NCI-H1092 treated with DMSO at 0.1 percent for 48 hours (cell line): ENCODE measurements at places on chromosomes 4 and X.

GRCh38 chr4:159227984-159228383 is 125.1 kb downstream of the RAPGEF2 start:
- DNase-seq = no peak

DNA sequence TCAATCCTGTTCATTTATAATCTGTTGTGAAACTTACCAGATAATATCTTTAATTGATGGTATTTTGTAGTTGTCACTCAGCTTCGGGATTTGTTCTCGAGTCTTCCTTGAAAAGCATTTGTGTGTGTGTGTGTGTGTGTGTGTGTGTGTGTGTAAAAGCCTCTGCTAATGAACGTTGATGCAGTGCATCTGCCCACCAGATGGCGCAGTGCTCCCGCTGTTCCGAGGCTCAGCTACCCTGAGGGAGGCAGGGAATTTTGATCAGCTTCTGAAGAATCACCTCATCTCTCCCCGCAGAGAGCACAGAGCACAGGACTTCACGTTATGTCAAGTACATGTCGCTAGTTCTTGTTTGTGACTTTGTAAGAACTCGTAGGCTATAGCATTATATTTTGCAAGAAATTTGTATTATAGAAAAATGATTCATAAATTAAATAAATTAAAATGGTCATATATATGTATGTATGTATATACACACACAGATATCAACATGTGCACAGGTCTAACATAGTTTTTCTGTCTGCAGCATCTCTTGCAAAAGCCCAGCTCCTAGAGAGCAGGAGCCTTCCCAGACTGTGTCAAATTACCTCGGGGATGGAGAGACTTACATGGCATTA is 316.7 kb upstream of the IGFBP7 start:
- DNase-seq = peak; percentile 66

DNA sequence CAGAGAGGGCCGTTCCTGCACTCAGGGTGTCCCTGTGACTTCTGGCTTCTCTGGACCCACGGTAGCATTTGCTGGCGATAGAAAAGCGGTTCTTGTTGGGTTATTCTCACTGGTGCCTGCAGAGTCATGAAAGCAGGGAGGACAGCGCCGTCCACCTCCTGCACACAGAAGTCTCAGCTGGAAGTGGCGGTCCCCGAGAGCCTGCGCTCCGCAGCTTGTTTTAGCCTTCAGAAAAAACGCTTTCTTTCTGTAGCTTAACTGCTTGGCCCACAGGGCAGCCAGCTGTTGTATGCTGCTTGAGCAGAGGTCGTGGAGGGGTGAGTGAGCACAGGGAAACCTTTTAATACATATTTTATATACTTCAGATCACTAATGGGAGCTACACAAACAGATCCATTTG is 400.7 kb upstream of the FAT1 start:
- peak; percentile 46 for DNase-seq

- DNase-seq = no peak
Measured at GRCh38 chr4:141759796-141760425, 123.5 kb downstream of the IL15 start.

DNA sequence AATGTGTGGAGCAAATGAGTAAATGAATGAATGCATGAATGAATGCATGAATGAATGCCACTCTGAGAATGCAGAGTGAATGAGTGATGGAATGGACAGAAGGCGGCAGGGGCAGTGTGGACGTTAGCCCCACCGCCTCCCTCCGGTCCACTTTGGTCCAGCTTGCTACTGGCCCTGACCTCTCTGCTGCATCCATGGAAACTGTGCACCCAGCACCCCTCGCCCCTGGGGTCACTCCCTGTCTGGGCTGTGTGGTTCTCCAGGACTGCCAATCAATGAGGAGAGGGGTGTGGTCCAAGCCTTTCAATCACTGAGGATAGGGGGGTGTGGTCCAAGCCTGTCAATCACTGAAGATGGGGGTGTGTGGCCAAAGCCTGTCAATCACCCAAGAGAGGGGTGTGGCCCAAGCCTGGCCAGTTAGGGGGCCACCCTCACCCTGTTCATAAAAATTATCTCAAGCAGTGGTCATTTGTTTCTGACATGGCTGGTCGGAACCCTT is 39.2 kb upstream of the ASMTL start:
- no peak for DNase-seq

GRCh38 chrX:37380924-37381323 is 31.8 kb downstream of the PRRG1 start:
- no peak for DNase-seq

DNA sequence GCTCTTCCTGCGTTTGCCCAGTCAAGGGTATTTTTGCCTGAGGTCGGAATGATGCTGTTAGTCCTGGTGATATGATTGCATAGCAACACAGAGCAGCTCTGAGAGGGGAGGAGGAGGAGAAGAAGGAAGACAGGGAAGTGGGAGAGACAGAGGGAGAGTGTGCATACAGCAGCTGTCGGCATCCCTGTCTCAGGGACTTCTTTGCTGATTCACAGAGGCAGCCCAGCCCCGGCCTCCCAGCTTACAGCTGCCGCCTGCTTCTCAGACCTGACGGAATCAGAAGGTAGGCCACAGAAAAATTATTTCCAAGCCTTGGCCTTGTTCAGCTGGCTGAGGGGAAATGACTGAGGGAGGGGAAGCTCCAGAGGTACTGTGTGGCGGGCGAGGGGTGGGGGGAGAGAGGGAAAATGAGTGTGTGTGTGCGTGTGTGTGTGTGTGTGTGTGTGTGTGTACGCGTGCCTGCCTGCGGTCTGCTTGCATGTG is 319 bp downstream of the DRP2 start:
- DNase-seq = no peak

GRCh38 chr4:189941005-189941450 is 356 bp downstream of the FRG1 start:
- no peak for DNase-seq

DNA sequence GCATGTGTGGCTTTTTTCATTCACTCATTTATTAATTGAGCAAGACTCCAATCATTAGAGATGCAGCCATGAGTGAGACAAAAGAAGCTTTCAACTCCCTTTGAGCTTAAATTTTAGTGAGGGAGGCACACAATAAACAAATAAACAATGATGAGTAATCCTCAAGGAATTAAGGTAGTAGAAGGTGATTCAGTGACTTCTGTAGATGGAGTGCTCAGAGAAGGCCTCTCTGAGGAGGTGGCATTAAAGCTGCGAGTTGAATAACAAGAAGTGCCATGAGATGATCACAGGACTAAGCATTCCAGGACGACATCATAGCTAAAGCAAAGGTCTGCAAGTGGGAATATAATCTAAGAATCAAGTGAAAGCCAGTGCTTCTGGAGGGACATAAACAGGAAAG is 77.6 kb downstream of the NWD2 start:
- no peak for DNase-seq

GRCh38 chr4:153433754-153434105 is 32.4 kb upstream of the TMEM131L start:
- no peak for DNase-seq

DNA sequence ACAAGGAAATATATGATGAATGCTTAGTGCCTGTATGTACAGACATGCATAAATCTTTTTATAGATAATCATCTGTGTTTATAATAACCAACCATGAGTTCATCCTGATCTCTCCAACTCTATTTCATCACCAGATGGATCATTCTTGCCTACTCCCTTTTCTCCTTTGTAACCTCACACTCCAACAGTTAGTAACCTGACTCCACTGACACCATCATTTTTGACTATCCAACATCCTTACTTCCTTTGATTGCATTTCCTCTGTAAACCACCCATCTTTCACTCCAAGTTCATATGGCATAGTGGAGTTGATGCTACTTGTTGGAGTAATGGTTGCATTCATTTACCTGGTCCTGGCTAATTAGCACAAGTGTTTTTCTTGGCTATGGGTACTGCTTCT is 170.6 kb downstream of the ZNF330 start:
- peak; percentile 50 for DNase-seq

- DNase-seq = no peak
Measured at GRCh38 chr4:154406018-154406795, 85.4 kb downstream of the DCHS2 start.

GRCh38 chrX:153512501-153512893 is 4.9 kb upstream of the ATP2B3 start:
- no peak for DNase-seq

DNA sequence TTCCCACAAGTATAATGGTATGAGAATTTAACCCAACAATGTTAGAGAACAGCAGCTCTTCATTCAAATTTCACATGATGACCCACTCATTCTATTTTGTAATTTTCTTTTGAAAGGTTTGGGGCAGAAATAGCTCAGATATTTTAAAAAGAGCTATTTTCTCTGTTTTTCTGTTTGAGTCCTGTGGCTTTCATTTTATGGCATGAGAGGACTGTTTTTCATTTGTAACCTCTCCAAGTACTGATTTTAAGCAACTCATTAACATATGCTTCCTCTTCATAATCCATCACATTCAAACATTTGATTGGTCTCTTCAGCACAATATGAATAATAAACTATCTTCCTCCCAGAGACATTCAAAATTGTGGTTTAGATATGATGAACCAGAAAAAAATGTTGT is 129.0 kb upstream of the TEX13A start:
- no peak for DNase-seq

DNA sequence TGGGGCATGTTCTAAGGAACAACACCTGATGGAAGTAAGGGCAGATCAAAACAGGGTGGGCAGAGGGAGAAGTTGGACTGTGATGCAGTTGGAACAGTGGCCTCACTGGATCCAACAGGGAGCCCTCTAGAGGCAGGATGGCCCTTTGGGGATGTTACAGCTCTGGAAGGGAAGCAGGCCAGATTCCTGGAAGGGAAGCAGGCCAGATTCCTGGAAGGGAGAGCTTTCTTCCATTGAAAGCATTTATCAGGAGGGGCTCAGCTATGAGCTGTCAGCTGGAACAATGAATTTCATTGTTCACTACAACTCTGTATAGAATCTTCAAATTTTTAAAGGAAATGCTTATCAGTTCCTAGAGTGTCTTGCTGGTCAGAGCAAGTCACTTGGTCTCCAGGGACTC is 17.7 kb downstream of the IL15 start:
- DNase-seq = no peak

DNA sequence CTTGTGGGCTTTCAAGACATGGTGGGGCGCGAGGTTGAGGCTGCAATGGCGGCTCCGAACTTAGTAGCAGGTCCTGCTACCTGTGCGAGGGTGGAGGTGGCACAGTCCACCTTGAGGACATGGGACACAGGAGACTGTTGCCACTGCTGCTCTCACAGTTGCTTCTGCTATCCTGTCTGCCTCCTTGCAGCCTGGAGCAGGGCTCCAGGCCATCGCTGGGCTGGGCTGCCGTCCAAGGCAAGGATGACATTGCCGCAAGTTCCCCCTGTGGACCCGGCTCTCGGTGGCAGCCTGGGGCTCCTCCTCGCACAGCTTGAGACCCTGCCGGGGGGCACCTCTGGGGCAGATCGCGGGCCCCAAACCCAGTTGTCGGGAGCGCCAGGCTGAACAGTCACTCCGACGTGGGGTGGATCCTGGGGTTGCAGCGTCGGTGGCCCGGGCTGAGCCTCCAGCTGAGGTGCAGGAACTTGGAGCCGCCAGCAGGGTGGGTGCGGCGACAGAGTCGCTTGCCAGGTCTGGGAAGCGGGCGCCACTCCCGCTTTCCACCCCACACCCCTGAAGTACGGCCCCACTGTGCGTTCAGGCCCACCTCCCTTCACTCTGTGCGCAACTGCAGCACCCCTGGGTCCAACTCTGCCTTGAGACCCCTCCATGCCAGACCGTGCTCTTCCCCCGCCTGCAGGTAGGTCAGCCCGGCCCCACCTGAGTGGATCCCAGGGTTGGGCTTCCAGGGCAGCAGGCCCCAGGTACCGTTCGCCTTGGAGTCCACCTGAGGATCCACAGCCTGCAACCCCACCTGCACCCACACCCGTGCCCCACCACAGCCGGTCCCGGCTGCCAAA is 192.7 kb upstream of the NUDT6 start:
- no peak for DNase-seq

DNA sequence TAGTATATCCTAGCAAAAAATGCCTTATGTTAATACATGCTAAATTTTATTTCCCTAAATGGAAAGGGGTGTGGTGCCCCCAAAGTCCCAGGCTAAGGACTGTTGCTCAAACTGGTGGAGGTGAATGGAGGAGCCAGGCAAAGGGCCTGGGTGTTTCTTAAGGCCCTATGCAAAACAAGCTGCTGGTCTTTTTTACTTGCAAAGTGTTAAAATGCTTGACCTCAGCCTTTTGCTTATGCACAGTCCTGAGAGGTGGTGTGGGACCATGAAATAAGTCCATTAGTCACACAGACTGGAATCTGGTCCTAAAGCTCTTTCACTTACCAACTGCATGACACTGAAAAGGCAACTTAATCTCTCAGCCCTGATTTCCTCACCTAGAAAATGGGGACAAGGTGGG is 223.5 kb upstream of the MBNL3 start:
- DNase-seq = no peak

GRCh38 chr4:189060104-189060503 is 880.6 kb upstream of the FRG1 start:
- no peak for DNase-seq

DNA sequence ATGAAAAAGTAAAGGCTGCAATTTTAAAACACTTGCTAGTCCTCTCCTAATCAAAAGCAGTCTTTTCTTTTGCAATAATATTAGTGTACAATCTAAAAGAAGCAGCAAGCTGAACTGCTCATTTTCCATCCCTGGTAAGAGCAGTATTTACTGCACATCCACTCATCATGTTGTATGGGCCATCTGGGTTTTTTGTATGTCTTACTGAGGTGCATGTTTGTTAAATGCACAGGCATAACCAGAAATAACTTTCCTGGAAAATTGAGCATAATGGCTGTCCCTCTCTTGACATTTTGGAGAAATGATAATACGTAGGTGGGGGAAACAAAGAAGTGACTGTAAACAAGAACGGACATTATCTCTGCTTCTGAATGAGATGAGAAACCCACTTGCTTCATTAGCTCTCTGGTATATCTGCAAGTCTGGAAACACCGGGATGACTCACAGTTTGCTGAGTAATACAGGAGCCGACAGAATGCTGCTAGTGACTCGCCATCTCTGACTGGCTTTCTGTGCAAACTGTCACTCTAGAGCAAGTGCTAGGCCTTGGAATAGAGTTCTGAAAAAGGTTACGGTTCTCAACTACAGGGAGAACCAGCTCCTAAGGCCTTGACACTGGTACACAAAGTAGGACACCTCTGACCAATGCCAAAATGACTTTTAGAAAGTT is 85.7 kb upstream of the MTM1 start:
- no peak for DNase-seq

GRCh38 chr4:25901030-25901430 is 13.0 kb upstream of the SMIM20 start:
- no peak for DNase-seq

DNA sequence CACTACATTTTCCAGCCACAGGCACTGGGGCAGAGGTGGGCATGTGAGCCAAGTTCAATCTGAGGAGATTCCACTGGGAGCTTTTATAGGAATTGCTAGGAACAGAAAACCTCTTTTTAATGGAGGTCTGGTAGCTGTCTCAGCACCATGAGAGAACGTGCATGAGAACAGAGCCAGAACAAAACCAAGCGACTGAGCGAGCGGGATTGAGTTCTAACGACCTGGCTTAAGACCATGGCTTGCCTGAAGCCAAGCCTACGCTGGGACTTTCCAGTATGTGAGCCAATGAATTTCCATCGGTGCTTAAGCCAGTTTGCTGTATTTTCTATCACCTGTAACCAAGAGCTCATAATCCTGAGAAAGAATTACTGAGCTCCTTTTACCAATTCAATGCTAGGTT is 183.7 kb downstream of the NR3C2 start:
- DNase-seq = no peak
